ENCODE measurements at places on chromosomes 7 and 10.

GRCh38 chr7:94289071-94289470 is 105.6 kb upstream of the COL1A2 start:
- DNase-seq, result peak; percentile 90

DNA sequence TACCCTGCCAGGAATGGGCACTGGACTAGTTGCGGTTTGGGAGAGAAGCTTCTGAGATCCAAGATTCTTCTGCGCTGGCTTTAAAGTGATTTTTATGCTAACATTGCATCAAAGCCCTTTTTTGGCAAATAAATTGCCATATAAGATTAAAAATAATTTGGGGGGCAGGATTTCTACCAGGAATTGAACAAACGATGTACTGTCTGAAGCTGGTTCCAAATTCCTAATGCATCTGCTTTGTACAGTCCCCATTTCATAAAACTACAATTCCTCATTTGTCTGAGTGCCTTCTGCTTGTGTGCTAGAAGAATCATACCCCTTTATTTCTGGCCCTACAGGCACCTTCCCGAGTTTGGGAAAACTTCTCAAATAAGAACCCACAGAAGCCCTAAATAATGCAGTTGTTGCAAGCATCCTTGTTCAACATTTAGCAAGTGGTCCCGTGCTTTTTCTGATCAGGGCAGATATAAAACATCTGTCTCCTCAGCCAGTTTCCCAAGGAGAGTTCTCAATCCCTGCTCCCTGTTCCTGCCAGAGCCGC is 349.7 kb downstream of the PTEN start:
- DNase-seq, result no peak

- no peak for DNase-seq
These were observed 25.0 kb downstream of the PRKAR2B start for GRCh38 chr7:107069457-107069856.

DNA sequence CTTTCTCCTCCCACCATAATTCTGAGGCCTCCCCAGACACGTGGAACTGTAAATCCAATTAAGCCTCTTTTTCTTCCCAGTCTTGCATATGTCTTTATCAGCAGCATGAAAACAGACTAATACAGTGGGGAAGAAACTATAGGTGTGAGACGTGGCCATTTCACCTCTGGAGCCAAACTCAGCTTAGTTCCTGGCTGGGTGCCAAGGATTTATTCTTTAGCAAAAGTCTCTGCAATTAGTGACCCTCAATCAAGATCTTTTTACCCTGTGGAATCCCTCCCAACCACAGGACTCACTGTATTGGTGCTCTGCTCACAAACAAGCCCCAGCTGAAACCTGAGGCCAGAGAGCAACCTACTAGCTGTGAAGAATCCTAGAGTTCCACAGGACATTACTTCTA is 28.1 kb upstream of the SFTPD start:
- no peak for DNase-seq

DNA sequence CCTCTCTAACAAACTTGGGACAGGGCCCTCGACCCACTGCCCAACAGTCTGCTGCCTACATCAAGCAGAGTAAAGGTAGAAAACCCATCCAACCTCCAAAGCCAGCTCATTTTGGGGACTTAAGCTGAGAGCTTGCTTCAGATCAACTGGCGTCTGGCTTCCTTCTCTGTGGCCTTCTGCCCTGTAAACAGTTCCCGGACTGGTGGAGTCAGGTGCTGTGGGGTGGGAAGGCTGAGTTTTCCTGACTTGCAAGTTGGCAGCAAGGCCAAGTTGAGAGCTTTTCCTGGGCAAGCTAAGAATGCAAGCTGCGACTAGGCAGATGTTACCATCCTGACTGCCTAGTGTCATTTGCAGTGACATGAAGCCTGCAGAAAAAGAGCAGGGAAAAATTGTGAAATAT is 3.7 kb downstream of the GALNT17 start:
- no peak for DNase-seq

- DNase-seq, result no peak
These were observed 35.7 kb downstream of the CBX3 start for GRCh38 chr7:26237035-26237807.

DNA sequence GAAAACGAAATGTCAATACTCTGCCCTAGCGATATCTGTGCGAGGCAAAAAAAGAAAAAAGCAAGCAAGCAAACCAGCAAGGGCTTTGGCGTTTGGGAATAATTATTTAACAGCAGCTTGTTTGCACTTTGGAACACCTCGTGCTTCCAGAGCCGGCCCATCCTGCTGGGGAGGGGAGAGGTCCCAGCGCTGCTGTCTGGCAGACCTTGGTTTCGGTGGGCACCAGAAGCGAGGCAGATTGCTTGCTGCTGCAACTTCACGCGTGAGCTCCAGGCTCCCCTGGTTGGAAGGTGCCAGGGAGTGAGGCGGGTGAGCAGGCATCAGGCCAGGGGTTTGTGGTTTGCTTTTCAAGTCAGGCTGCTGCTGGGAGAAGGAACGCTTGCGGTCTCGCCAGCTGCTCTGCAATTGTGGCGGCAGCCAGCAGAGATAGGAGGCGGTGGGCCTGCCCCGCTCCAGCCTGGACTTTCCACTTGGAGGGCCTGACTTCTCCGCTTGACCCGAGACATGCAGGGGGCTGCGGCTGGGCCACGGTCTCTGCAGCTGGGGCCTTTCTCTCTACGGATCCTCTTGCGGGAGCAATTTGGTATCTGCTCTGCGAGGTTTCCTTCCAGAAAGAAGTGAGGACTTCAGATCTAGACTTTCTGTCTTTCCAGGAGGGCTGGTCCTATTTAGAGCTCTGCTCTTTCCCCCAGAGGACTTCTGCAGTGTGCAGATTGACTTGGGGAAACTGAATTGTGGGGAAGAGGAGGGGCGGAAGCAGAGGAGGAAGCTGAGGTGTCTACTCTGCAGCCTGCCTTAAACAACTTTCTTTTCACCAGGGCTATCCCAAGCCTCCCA is 131.4 kb downstream of the PRPF18 start:
- DNase-seq, result peak; percentile 89

DNA sequence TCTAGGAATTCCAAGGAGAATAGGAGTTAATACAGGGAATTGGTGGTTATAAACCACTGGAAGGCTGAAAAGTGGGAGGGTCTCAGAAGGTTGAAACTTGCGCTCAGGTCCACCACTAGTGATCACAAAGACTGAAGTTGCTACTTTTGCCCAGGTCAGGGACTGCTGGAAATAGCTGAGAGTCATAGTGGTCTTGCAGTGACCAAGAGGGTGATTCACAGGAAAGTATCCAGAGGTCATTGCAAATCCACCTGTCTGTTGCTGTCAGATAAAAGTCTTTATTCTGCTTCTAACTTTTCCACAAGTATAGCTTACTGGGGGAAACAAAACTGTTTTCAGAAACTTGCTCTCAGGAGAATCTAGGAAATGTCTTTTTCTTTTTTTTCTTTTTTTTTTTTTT is 211.5 kb upstream of the PRSS1 start:
- no peak for DNase-seq

DNA sequence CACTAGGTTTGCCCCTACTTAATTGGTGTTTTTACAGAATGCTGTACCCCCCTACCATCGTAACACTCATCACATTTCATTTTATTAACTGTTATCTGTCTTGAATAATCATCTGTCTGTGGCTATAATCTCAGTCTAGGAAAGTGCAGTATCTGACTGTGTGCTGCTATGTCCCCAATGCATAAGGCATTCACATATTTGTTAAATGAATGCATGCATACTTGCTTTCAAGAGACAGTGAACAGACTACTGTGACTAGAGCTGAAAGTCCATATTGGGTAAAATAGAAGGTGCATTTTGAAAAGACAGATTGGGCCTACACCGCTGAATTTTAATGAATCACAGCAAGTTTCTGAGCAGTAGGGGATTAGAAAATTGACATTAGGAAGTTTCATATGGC is 112.3 kb downstream of the ARHGAP12 start:
- peak; percentile 96 for DNase-seq

DNA sequence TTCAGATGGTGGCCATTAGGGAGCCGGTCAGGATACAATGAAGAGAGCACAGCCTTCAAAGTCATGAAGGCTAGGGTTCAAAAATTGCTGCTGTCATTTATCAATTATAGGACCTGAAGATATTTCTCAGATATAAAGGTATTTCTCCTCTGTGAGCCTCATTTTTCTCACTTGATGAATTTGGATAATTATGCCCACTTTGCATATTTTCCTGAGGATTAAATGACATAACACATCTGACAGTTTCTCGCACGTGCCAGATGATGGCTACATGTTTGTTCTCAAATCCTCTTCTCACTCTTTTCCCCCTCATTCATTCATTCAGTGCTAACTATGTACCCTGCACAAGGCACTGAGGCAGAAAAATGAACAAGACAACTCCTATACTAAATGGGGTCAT is 391.6 kb downstream of the INHBA start:
- no peak for DNase-seq

DNA sequence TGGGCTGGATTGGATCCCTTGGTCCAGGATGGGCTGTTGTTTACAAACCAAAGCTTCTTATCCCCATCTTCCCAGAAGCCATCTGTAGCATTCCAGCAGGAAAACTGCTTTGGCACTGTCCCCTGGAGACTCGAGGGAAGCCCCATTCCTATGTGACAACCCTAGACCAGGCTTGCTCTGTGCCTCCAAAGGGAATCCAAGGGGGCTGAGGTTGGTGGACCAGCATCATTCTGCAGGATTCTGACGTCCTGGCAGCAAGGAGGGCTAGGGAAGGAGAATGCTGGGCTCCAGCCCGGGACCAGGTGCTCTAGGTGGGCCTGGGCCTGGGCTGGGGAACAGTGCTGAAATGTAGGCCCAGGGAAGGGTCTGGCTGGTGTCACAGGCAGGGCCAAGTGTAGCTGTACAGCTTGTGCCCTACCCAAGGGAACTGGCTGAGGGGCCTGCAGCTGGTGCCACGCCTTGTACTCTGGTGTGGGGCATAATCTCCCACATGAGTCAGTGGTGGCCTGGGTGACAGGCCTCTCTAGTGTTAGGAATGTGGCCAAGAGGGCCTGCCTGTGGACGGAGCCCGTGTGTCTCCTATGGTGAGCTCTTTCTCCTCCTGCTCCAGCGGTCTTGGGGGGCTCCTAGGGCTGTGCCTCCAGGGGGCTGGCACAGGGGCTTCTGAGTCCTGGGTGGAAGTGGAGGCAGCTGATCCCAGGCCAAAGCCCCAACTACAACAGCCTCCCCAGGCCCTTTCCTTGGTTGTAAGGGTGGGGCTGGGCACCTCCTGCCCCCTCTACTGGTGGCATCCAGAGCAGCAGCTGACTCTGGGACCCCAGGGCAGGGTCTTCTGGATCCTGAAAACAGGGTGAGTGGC is 25.2 kb downstream of the TRIM8 start:
- peak; percentile 67 for DNase-seq

GRCh38 chr10:101020427-101021075 is 10.4 kb downstream of the PDZD7 start:
- no peak for DNase-seq

GRCh38 chr7:8201846-8202441 is 60.0 kb downstream of the ICA1 start:
- no peak for DNase-seq
